Left ventricle myocardium inferior (tissue), 1 donor: ENCODE measurements at places on chromosomes 1 and 21.

- no peak for DNase-seq
Observed at GRCh38 chr1:71046891-71047634, 553 bp downstream of the PTGER3 start.

DNA sequence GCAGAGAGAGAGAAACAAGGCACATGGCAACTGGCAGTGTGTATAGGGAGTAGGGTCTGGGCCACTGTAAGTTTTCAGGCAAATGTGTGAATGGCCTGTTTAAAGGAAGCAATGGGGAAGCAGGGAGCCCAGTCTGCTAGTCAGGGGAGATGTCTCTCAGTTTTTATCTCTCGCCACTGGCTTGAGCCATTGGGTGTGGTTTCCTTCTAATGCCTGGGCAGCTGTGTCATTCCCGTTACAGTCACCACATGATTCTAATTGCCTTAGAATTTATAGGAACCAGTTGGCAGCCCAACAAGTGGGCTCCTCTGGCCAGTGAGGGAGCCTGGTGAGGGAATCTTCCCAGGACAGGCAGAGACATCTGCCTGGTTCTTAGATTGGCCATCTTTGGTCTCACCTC, 182.4 kb downstream of the DISC1 start:
- DNase-seq: no peak

DNA sequence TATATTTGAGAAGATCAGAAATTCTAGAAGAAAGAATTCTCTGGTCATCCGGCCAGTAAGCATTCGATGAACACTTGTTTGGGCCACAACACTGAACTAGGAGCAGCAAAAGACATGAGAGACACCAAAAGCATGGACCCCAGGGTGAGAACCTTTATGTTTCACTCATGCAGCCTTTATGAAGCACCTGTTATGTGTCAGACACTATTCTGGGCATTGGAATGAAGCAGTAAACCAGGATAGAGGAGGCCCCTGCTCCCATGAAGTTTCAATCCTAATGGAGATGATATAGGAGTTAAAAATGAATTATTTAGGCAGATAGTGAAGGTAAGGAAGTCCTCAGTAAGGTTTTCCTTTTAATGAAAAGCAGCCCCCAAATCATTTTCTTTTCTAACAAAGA, 43.6 kb downstream of the OLFML3 start:
- DNase-seq: no peak

DNA sequence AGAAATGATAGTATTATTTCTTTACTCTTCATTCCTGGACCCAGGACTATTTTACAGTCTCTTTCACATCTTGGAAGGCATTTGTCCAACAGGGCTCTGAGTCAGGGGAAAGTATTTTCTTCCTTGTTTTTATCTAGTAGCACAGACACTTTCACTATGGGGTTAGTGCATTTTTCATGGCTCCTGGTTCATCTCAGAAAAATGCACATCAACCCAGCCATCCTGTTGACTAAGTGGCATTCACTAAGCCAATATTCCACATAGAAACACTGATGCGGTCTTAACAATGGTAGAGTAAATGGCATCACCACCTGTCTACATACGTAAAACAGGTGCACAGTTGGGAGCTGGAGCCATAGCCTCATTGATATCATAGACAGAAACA, 87.4 kb upstream of the C1orf21 start:
- DNase-seq: no peak

DNA sequence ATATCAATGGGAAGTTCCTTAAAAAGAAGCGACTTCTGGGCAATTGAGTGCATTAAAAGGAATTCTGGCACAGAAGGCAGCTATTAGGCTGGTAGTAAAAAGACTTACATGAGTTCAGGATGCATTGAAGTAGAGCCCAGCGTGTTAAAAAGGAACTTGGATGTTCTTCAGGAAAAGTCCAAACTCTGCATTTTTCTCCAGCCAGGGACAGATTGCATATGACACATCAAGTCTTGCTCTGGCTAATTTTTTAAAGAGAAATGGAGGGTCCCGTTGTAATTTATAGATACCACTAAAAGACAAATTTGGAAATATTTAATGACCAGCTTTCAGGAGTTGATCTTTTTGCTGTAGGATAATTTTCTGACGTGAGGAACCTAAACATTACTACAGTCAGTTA, 1.2 kb downstream of the TPRG1L start:
- DNase-seq: no peak

DNA sequence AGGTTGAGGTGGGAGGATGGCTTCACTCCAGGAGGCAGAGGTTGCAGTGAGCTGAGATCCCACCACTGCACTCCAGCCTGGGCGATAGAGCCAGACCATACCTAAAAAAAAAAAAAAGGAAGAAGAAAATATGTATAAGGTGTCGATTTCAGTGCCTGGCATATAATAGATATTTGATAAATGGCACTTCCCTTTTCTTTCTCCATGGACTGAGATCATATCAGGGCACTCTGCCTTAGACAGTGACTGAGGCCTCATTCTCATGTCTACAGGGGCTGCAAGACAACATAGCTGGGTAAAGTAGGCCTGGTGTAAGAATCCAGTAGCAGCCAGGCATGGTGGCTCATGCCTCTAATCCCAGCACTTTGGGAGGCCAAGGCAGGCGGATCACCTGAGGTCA, 21.2 kb downstream of the PCAT6 start:
- DNase-seq: no peak

DNA sequence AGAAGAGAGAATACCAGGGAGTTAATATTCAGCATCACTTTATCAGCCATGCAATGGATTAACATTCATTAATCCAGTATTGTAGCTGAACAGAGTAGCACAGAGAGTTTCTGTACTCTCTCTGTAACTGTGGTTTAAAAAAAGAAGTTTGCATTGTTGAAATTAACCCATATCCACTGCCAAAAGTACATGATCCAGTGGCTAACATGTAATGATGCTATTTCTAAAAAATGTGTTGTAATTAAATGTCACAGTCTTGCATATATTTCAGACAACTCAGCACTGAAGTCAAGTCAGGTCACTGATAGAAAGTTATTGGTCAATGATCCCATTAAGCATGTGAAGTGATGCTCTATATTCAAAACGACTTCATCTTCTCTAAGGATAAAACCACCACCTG, 141.3 kb downstream of the NRIP1 start:
- DNase-seq: no peak

GRCh38 chr1:21875621-21876063, 61.5 kb downstream of the HSPG2 start:
- no peak for DNase-seq

- DNase-seq: no peak
Observed at GRCh38 chr1:160363951-160364735, 2.7 kb upstream of the NHLH1 start.

DNA sequence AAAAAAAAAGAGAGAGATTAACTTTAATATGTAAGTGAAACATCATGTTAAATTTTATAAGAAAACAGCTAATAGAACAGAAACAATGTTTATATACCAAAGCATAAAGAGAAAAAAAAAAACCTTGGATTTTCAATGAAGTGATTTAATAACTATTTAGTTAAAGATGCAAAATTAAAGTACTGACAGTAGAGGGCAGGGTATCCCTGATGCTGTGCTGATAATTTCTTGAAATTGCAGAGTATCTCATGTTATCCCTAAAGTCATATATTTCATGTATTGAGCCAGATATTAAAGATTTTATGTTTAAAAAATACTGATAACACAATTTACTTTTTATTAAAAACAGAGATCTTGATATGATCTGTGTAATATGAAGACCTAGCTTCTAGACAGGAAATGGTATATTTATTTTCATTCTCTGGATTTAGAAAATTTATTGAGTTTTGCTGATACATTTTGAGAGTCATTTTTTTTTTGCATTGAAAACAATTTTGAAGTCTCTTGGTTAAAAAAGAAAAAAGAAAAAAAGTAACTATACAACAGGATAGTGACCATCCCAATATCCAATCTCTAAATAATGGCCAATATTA, 273.2 kb downstream of the USP25 start:
- DNase-seq: no peak
